ENCODE measurements at places on chromosomes 12 and 14. TPM values are rescaled to one million over a fixed set of nuclear protein-coding genes. Genes with fewer than 3 reads are reported as not detected.

The BICDL1 gene
- total RNA-seq, result 143 TPM

DNA sequence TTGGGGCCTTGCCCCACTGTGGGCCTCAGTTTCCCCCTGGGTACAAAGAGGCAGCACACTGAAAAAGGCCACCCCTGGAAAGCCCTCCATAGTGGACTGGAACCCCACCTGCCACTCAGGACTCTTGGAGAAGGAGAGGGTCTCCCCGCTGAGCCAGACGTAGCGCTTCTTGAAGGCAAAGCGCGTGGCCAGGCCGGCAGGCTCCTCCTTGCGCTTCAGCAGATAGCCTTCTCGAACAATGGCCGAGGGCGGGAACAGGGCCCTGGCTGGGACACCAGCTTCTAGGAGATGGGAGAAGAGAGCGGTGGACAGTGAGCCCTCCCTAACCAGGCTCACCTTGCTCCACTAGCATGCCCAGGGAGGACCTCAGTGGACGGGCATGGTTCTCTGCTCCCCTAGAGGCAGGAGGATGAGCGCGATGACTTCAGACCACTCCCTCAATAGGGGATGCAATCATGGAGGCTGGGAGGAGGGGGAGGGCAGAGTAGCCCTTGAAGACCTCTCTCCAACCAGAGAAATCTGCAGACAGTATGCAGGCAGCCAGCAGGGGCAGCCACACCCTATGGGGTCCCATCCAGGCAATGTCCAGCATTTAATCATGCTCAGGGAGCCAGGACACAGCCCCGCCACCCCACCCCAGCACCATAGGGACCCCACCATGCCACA is 29.8 kb downstream of the RASAL1 start:
- H3K36me3 ChIP-seq, result no peaks in the 10 kb centered on the region
- H3K4me3 ChIP-seq, result no peak overlapping the region
- H3K27me3 ChIP-seq, result no peaks in the 10 kb centered on the region
- no peak for DNase-seq
- peaks cover 12% of the 10 kb centered on the region for H3K4me1 ChIP-seq

DNA sequence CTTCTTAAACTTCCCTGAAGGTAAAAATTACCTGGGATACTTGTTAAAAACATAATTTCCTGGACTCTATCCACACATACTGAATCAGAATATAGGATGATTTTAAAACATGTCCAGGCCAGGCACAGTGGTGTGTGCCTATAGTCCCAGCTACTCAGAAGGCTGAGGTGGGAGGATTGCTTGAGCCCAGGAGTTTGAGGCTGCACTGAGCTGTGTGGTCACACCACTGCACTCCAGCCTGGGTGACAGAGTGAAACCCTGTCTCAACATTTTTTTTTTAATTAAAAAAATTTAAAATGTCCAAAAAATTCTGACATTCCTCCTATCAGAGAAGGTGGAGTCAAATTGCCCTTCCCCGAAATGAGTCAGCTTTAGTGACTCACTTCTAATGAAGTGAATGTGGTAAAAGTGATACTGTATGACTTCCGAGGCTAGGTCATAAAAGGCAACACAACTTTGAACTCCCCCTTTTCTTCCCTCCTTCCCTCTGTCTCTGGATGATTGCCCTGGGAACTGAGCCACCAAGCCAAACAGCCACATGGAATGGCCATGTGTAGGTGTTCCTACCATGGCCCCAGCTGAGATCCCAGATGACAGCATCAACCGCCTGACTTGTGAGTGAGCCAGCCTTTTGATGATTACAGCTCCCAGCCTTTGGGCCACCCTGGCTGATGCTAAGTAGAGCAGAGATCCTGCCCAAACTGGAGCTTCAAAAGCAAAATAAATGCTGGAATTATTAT is 36.3 kb downstream of the LIMA1 start:
- DNase-seq, result no peak
- no peaks in the 10 kb centered on the region for H3K4me1 ChIP-seq
- no peak overlapping the region for H3K27ac ChIP-seq
- no peaks in the 10 kb centered on the region for H3K27me3 ChIP-seq

DNA sequence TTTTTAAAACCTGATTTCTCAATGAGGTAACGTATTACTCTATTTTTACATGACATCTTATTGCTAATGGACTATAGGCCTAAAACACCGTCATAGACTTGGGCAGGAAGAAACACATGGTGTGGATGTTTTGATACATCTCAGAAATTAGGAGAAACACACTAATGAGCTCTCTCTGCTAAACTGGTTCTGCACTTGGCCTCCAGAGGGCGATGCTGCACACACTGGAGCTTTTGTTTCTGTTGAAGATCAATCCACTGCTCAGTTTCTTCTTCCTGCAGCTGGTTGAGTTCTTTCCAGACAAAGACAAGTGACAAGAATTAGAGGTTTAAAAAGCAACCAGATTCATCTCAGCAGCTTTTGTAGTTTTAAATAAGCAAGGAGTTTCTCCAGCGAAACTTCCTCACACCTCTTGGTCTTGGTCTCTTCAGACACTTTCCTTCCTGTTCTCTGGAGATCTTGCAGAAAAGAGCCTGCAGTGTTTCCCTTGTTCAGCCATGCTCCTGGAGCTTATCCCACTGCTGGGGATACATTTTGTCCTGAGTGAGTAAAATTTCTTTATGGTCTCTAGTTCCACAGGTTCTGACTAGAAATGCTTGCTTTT is 178.5 kb upstream of the OR4E1 start:
- H3K4me1 ChIP-seq, result no peaks in the 10 kb centered on the region
- no peak overlapping the region for H3K4me3 ChIP-seq
- no peaks in the 10 kb centered on the region for H3K36me3 ChIP-seq
- peak; percentile 68 for DNase-seq
- H3K27me3 ChIP-seq, result no peaks in the 10 kb centered on the region
